ENCODE measurements at places on chromosomes 4 and X.

DNA sequence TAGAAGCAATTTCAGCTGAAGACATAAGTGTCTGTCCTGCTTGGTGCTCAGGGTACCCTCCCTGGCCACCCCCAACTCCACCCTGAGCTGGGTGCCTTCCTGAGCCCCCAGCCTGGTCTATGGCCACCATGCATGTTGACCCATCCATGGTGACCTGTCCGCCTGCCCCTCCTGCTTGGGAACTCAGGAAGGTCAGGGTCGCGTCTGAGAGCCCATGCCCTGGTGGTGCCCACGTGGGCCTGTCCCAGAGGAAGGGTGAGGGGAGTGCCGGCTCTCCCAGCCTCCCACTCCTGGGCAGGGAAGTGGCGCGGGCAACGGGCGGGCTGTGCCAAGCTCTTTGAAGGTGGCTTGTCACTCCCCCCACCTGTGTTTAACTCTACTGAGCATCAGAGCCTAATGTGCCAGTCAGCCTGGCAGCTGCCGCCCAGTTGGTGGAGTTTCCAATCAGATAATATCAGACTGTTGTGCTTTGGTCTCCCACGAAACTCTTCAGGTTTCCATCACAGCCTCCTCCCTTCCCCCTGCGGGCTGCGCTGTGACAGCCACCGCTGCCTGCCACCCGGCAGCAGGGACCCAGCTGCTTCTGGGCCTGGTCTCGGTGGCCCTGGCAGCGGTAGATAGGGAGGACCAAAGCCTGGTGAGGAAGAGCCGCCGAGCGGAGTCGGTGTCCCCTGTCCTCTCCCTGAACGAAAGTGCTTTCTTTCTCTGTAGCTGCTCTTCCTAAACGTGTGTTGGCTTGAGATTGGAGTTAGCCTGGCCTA is 4.8 kb downstream of the SH3BP2 start:
- DNase-seq = no peak

GRCh38 chrX:40079572-40079971 is 18.2 kb downstream of the BCOR start:
- no peak for DNase-seq

DNA sequence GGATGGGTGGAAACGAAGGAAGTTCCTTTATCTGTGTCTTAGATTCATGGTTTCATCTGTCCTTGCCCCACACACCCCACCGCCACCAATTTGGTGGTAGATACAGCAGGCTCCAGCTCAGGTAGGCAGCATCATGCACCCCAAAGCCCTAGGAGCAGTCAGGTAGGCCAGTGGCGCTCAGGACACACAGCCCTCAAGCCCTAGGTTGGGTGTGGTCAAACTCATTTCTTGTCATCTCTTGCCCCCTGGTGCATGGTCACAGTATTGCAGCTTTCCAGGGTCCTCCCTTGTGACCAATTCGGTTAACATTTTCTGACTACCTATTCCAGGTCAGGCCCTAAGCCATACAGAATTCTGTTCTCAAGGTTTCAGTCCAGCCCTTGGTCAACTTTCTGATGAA is 14.5 kb upstream of the PRRG3 start:
- peak; percentile 12 for DNase-seq

GRCh38 chr4:173119818-173120217 is 48.8 kb upstream of the GALNT7 start:
- DNase-seq = no peak

DNA sequence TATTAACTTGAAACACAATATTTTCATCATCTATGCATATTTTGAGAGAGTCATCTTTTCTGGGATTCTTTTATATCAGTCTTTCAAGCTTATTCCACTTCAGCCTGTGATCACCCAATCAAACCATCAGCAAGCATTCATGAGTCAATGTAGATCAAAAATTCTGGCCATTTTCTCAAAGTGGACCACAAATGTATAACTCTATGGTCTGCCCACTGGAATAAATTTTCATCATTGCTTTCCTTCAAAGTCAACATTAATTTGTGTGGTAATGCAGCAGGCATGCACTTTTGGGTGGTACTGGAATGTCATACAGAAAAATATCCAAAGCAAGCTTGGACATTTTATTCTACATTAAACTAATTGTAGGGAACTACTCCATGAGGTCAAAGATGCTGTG is 1013.0 kb downstream of the STIM2 start:
- DNase-seq = no peak

DNA sequence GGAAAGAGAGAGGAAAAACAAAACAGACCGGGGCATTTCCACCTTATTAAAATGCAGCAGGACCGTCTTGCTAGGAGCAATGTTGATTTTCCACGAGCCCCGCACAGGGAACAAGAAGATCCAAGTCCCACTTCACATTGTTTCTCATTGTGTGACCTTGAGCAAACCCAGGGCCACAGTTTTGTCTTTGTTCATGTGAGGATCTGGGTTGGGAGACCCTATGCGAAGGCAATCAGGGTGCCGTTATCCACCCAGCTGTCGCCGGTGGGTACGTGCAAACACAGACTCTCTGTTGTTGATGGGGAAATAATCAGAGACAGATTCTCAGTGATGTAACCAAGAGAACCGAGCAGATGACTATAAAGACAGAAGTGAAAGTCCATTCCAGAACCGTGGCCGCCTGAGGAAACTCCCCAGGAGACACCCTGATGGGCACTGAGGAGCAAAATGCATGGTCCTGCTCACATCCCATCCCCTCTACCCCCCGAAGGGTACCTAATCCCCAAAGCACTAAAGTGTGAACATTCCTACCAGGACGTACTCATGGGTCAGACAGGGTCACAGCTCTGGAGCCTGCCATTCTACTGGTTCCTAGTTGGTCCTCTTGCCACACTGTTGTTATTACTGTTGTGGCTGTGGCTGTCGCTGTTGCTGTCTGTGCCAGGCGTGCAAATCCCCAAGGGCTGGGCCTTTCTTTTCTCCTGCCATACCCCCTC is 102.7 kb upstream of the RBPJ start:
- no peak for DNase-seq

DNA sequence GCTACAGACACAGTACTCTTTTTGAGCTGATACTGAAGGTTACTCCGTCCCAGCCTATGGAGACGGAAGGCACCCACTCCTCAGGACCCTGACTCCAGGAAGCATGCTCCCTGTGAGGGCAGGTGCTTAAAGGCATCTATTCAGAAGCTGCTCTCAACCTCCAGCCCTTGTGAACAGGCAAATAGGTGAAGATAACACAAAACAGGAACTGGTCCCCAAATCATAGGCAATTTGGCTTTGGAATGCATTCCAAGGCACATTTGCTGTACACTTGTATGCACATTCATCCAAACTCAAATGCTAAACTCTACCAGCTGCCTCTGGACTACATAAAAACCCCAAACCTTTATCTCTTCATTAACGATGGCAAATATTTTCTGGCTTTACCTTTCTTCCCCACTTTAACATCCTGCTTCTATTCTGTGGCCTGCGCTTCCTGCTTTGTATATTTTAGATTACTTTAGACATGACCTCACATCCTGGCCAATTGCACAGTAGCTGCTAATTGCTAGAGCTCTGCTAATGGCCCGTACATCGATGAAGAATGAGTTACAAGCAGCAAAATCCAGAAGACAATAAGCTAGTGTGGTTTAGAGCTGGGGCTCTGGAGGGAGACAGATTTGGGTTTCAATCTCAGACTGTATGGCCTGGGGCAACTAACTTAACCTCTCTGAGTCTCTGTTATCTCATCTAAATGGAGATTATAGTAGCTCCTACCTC is 3.2 kb downstream of the SEL1L3 start:
- DNase-seq = peak; percentile 20

GRCh38 chrX:38898261-38898660 is 97.0 kb downstream of the MID1IP1 start:
- DNase-seq = no peak

DNA sequence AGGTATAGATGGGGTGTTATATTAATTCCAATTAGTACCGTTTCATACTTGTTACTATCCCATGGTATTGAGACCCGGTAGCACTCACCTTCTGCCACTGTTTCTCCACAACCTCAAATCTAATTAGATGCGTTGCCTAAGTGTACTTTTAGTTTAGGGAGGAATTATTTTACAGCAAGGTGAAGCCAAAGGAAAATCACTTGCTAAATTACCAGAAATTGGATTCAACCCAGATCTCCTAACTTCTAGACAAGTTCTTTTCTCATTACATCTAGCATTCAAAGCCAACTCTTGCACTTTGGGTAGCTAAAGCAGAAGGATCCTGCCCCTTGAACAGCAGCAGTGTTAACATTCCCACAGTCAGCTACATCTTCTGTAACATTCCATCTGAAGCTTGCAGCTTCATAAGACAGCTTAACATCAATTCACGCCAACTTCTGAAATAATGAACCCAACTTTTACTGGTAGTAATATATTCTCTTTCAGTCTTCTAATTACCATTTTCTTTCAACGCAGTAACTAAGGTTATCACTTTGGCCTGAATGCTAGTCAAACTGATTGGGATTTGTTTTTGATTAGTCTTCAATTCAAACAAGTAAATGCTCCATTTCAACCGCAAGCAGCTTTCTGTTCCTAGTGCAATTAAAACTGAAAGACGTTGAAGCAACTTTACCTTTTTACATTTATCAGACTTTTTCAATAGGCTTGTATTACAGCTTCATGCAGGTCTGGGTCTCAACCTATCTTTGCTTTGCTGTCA is 934 bp upstream of the SEC31A start:
- no peak for DNase-seq

GRCh38 chr4:126737899-126738526 is 894.7 kb upstream of the INTU start:
- DNase-seq = no peak

DNA sequence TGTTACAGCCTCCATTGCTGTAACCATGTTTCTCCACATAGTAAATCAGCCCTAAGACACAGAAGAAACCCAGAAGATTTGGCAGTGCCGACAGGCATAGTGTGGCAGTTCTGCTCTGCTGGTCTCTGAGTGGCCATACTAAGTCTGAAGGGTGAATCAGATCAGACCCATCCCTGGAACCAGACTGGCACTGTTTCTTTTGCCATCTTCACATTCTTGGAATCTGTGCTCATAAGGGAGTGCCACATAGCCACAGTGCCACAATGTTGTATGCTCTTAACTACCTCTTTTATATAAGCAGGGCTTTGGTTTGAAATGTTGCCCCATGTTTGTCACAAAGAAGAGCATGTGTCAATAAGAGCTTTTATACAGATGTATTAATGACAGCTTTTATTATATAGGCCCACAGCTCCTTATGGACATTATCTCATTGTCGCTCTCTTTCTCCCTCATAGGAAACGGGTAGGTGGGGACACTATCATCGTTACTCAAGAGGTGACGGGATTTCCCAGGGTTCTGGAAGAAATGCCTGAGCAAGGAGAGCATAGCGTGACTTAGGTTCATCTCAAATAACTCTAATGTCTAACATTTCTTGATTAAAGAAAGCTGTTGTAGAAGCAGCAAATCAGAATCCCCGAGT is 128.2 kb downstream of the CBR4 start:
- DNase-seq = no peak

GRCh38 chrX:30533835-30534234 is 43.7 kb downstream of the TASL start:
- no peak for DNase-seq

DNA sequence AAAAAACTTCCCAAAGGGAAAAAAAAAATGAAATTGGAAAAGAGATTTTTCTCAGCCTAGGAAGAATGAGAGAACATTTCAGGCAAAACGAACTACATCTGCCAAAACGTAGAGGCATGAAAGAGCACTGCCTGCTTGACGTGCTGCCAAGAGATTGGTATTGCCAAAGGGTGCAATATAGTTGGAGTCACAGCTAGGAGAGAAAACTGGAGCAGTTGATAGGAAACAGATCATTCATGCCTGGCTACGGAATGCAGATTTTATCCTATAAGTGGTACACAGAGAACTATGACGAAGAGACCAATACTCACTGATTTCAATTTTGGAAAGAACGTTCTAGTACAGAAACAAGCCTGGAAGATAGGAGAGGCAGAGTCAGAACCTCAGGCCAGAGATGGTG is 68.4 kb upstream of the IQCM start:
- no peak for DNase-seq

DNA sequence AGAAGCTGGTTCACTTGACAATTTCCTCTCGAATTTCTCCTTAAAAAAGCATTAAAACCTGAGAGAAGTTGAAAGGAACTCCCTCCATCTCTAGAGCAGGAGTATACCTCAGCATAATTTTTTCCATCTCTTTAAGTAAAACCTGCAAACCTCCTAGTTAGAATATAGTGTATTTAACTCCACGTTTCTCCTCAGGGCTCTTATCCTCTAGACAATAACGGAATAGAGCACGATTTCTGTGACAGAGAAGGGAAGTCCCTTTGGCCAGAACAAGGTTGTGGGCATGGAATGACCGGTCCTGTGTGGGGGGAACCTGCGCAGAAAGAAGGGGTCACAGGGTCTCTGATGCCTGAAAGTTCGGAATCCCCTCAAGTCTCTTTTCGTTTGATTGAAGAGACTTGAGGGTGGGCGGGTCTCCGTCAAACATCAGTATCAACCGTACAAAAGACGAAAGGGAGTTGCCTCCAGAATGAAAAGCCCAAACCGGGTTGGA is 697 bp downstream of the ZNF280C start:
- no peak for DNase-seq

DNA sequence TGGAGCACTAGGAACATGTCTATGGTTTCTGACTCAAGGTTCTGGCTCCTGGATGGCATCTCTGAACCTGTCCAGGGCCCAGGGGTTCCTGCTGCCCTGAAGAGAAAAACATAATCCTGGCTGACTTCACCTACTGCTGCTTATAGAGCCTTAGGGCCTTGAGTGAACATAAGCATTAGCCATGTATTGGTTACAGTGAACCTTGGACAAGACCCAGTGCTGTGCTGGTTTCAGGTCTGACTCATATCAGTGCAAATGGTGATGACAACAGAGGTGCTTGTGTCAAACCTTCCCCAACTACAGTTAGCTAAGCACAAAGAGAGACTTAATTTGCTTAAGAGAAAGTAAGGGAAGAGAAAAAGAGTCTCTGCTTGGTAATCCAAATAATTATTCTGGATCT is 1047.2 kb downstream of the GLUD2 start:
- DNase-seq = no peak

- DNase-seq = no peak
Observed at GRCh38 chr4:151952137-151952536, 191.3 kb upstream of the GATB start.

GRCh38 chrX:9286234-9286633 is 178.6 kb upstream of the TBL1X start:
- DNase-seq = no peak

DNA sequence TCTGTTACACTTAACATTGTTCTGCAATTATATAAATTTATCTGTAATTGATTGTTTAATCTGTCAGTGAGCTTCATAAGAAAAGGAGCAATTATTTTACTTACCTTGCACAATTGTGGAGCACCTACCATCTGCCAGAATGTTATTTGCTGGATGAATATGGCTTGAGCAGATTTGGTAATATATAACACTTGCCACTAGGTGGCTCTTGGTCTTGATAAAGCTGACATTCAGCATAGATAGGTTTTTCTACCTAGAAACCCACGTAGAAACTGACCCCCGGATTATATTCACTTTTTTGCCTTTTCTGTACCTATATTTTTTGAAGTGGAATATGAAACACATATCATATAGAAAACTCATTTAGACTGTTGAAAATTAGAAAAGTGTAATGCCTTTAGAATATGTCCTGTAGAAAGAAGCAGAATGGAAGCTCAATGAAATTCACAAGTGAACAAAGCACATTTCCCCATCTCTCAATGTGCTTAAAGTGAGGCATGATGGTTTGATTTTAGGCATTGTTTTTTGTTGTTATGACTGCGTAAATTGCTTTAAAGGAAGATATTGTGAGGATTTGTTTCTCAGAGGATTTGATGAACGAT is 9.5 kb downstream of the RBPJ start:
- DNase-seq = no peak

- no peak for DNase-seq
Observed at GRCh38 chr4:36997727-36998126, 246.8 kb upstream of the NWD2 start.

All from activated effector memory CD4-positive, alpha-beta T cell treated with Interleukin-2 at 50 U/mL for 16 hours (primary cell).